ENCODE measurements at places on chromosomes 5 and 9. TPM values are rescaled to one million over a fixed set of nuclear protein-coding genes. Genes with fewer than 3 reads are reported as not detected.

GRCh38 chr9:122695696-122696095 is 20.8 kb downstream of the OR1L3 start:
- no peaks in the 10 kb centered on the region for H3K27me3 ChIP-seq
- no peak for DNase-seq
- H3K4me1 ChIP-seq, result no peaks in the 10 kb centered on the region
- H3K4me3 ChIP-seq, result no peak overlapping the region
- H3K36me3 ChIP-seq, result no peaks in the 10 kb centered on the region

DNA sequence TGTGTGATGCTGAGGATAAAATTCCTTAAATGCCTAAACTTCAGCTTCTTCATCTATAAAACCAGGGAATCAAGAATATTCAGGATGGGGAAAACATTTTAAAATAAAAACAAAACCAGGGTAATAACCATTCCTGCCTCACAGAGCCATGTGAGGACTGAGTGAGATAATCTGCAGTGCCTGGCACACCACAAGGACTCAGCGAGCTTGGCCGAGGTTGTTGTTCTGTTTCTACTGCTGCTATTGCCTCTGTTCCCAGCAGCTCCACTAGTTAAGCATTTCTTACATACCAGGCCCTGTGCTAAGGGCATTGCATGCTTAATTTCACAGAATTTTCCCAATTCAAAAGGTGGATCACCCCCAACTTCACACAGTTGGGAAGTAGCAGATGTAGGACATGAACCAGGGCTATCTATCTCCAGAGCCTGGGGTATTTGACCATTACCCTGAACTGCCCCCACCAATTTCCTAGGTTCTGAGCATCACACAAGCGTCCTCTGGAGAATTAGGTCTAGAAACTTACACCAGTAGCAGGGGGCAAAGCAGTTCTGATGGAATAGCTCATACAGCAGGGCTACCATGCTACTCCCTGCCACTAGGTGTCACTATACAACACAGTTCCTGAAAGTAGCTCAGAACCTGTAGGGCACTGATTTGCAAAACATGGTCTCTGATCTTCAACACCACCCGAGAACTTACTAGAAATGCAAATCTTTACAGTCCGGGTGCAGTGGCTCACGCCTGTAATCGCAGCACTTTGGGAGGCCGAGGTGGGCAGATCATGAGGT is 74.3 kb downstream of the LRSAM1 start:
- peaks cover 34% of the 10 kb centered on the region for H3K4me1 ChIP-seq
- H3K27ac ChIP-seq, result no peak overlapping the region
- no peak overlapping the region for H3K4me3 ChIP-seq
- H3K36me3 ChIP-seq, result no peaks in the 10 kb centered on the region
- DNase-seq, result no peak

DNA sequence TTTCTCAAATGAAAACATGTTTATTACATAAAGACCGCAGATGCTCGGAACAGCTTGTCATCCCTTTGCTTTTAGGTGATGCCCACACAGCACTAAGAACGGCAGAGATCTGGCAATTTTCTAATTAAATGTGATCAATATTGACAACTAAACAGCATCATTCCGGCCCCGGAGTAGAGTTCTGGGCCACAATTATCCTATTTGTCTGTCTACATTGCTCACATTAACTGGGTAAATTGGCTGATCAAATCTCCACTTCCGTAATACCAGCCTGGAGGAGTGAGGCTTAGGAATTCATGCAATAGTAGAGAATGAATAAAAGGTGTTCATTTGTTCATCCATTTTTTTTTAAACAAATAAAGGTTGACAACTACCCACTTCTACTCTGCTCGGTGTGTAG is 245.1 kb upstream of the C9orf72 start:
- H3K27me3 ChIP-seq, result no peaks in the 10 kb centered on the region
- DNase-seq, result no peak
- no peaks in the 10 kb centered on the region for H3K36me3 ChIP-seq

- no peak for DNase-seq
- H3K4me1 ChIP-seq, result no peaks in the 10 kb centered on the region
- H3K27me3 ChIP-seq, result no peaks in the 10 kb centered on the region
- no peak overlapping the region for H3K27ac ChIP-seq
These were observed 27.2 kb downstream of the FBXW2 start for GRCh38 chr9:120765910-120766425.

DNA sequence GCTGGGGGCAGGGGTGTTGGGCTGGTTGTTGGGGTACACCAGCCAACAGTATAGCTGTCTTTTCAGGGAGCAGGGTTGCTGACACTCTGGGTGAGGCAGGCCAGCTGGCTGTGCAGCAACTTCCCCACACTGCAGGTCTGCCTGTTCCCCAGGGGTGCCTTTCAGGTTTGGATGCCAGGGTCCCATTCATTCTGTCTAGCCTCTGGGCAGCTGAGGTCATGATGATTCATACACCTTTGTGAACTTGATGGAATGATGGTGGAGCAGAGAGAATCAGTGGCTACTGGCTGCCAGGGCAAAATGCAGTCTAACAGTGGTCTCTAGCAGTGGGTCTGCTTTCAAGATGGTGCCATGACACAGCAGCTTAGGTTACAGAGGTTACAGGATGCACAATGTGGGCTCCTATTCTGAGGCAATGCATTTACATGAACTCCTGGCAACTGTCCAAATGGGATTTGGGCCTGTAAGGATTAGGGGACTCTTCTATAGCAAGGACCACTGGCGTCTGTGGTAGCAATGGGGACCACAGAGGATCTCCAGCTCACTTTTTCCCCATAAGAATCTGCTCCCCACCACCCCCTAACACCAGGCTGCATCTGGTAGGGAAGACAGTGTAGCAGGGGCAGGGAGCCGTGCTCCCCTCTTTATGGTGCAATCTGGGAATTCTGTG is 103.7 kb downstream of the FEM1C start:
- H3K27me3 ChIP-seq, result no peaks in the 10 kb centered on the region
- H3K4me1 ChIP-seq, result no peaks in the 10 kb centered on the region
- H3K4me3 ChIP-seq, result no peak overlapping the region
- no peak overlapping the region for H3K27ac ChIP-seq
- H3K36me3 ChIP-seq, result no peaks in the 10 kb centered on the region

RNF183 gene
- total RNA-seq, result 0.57 TPM

- peak; percentile 35 for DNase-seq
- H3K4me3 ChIP-seq, result no peak overlapping the region
- H3K27me3 ChIP-seq, result no peaks in the 10 kb centered on the region
- H3K27ac ChIP-seq, result no peak overlapping the region
These were observed 28.2 kb downstream of the MTRR start for GRCh38 chr5:7897014-7897600.

DNA sequence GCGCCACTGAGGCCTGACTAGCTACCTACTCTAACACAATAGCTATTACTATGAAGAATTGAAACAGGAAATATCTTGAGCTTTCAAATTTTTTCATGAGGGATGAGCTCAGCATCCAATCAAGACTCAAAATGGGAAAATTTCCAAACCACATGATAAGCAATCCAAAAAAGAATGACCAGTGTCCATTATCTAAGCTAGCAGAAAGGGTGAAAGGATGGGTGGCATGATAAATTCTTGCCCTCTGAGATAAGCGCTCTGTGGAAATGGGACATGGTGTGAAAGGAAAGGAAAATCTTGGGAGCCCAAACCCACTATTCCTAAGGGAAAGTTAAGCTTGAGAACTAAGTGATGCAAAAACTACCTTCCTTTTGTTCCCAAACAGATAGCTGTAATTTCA is 170.2 kb upstream of the NREP start:
- no peaks in the 10 kb centered on the region for H3K36me3 ChIP-seq
- no peaks in the 10 kb centered on the region for H3K4me1 ChIP-seq
- no peak overlapping the region for H3K4me3 ChIP-seq
- H3K27ac ChIP-seq, result no peak overlapping the region
- no peak for DNase-seq
- no peaks in the 10 kb centered on the region for H3K27me3 ChIP-seq

GRCh38 chr5:10706326-10706725 is 54.7 kb downstream of the DAP start:
- no peaks in the 10 kb centered on the region for H3K27me3 ChIP-seq
- no peaks in the 10 kb centered on the region for H3K36me3 ChIP-seq
- no peak overlapping the region for H3K4me3 ChIP-seq

DNA sequence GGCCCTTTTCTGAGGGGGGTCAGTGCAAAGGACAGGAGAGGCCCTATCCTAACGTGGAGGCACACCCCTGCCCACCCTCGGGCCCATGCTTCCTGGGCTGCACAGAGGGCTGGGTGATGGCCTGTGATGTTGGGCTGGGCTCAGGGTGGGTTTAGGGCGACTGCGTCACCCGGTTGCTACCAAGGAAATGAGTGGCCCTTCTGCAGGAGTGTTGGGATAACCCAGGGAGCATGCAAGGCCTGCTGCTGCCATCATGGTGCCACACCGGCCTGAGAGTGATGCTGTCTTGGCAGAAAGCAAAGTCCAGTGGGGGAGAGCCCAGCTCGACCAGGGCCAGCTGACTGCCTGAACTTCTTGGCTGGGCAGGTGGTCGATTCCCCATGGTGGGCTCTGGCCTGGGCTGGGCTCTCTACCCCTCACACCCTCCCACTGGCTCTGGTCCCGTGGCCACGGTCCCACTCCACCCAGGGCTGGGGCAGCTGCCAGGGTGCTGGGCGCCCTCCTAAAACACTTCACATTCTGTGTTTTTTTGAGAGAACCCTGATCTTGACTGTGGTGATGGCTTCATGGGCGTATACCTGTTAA is 21.5 kb upstream of the MRNIP start:
- DNase-seq, result no peak
- H3K27ac ChIP-seq, result no peak overlapping the region
- no peak overlapping the region for H3K4me3 ChIP-seq
- H3K36me3 ChIP-seq, result no peaks in the 10 kb centered on the region

- H3K27me3 ChIP-seq, result no peaks in the 10 kb centered on the region
- no peaks in the 10 kb centered on the region for H3K36me3 ChIP-seq
- peaks cover 10% of the 10 kb centered on the region for H3K4me1 ChIP-seq
- no peak overlapping the region for H3K27ac ChIP-seq
- H3K4me3 ChIP-seq, result no peak overlapping the region
These were observed 2.0 kb upstream of the LMX1B start for GRCh38 chr9:126611592-126612325.

- H3K27ac ChIP-seq, result no peak overlapping the region
- no peak for DNase-seq
- no peaks in the 10 kb centered on the region for H3K4me1 ChIP-seq
- H3K4me3 ChIP-seq, result no peak overlapping the region
- H3K27me3 ChIP-seq, result no peaks in the 10 kb centered on the region
- no peaks in the 10 kb centered on the region for H3K36me3 ChIP-seq
These were observed 51.8 kb upstream of the CDKN2B start for GRCh38 chr9:22060831-22061383.

- H3K4me1 ChIP-seq, result peaks cover 2% of the 10 kb centered on the region
- H3K4me3 ChIP-seq, result no peak overlapping the region
- H3K27ac ChIP-seq, result no peak overlapping the region
- no peak for DNase-seq
These were observed 2.5 kb downstream of the PDCD1LG2 start for GRCh38 chr9:5512658-5513452.

DNA sequence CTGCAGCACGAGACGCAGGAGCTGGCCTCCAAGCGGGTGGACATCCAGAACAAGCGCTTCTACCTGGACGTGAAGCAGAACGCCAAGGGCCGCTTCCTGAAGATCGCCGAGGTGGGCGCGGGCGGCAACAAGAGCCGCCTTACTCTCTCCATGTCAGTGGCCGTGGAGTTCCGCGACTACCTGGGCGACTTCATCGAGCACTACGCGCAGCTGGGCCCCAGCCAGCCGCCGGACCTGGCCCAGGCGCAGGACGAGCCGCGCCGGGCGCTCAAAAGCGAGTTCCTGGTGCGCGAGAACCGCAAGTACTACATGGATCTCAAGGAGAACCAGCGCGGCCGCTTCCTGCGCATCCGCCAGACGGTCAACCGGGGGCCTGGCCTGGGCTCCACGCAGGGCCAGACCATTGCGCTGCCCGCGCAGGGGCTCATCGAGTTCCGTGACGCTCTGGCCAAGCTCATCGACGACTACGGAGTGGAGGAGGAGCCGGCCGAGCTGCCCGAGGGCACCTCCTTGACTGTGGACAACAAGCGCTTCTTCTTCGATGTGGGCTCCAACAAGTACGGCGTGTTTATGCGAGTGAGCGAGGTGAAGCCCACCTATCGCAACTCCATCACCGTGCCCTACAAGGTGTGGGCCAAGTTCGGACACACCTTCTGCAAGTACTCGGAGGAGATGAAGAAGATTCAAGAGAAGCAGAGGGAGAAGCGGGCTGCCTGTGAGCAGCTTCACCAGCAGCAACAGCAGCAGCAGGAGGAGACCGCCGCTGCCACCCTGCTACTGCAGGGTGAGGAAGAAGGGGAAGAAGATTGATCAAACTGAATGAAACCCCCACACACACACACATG is 654 bp downstream of the PURA start:
- peak overlapping the region; percentile 67 for H3K4me3 ChIP-seq
- no peaks in the 10 kb centered on the region for H3K27me3 ChIP-seq
- H3K4me1 ChIP-seq, result peaks cover 19% of the 10 kb centered on the region
- H3K36me3 ChIP-seq, result no peaks in the 10 kb centered on the region

DNA sequence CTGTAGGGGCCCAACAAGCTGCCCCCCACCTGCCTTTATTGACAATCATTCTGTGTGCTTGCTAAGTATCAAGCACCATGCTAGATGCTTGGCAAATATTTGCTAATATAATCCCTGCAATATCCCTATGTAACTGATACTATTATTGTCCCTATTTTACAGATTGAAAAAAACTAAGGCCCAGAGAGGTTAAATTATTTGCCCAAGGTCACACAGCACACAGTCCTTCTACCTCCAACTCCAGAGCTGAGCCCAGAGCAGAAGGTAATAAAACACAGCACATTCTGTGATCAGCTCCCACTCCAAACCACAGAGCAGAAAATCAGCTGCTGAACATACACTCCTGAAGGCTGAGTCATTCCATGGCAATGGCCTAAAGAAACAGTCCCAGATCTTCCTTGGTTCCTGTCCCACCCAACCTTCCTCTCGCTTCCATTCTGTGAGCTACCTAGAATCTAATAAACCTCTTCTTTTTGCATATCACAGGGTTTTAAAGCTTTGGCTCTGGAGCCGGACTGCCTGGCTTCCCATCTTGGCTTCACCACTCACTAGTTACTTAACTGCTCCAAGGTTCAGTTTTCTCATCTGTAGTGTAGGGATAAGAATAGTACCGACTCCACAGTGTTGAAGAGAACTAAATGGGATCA is 66.7 kb upstream of the ADRA1B start:
- H3K27ac ChIP-seq, result no peak overlapping the region
- H3K4me1 ChIP-seq, result no peaks in the 10 kb centered on the region
- DNase-seq, result no peak
- H3K27me3 ChIP-seq, result no peaks in the 10 kb centered on the region
- H3K4me3 ChIP-seq, result no peak overlapping the region

GFI1B gene
- not detected for total RNA-seq

DNA sequence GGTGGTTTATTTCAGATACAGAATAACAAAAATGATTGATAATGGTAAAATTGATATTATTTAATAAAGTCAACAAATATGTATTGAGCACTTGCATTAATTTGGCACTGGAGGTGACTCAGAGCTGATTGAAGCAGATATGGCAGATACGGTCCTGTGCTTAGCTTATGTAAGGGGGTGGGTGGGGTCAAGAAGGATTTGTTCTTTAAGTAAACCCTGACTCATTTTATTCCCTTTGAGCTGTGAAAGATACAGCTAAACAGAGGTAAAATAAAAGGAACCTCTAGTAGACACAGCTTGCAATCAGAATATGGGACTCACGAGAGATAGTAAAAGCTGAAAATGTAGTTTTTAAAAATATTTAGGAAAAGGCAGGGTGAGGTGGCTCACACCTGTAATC is 201.3 kb upstream of the CLINT1 start:
- H3K27me3 ChIP-seq, result no peaks in the 10 kb centered on the region
- no peaks in the 10 kb centered on the region for H3K36me3 ChIP-seq
- H3K4me1 ChIP-seq, result peaks cover 16% of the 10 kb centered on the region
- H3K27ac ChIP-seq, result no peak overlapping the region
- DNase-seq, result no peak
- H3K4me3 ChIP-seq, result no peak overlapping the region

- no peak for DNase-seq
- no peaks in the 10 kb centered on the region for H3K27me3 ChIP-seq
- H3K36me3 ChIP-seq, result no peaks in the 10 kb centered on the region
- H3K4me1 ChIP-seq, result no peaks in the 10 kb centered on the region
- no peak overlapping the region for H3K27ac ChIP-seq
These were observed 95.9 kb upstream of the TNC start for GRCh38 chr9:115213818-115214334.

Data from ovary (tissue), 10 donors.